ENCODE measurements at places on chromosomes 7 and 10.

DNA sequence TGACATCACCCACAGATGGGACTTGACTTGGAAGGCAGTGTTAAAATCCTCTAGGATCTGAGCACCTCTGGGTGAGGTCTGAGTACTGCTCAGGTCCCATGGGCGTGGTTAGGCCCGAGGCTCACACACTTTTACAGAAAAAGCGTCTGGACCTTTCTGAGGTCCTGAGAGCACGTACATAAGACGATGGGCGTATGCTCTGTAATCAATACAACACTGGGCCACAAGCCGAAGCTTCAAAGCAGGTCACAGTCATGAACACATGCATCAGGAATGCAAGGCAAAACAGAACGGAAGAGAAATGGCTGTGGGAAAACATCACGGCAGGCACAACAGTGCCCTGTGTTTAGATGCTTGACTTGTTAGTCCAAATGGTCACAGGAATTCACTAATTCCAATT is 112.2 kb downstream of the LARP4B start:
- no peak for DNase-seq

DNA sequence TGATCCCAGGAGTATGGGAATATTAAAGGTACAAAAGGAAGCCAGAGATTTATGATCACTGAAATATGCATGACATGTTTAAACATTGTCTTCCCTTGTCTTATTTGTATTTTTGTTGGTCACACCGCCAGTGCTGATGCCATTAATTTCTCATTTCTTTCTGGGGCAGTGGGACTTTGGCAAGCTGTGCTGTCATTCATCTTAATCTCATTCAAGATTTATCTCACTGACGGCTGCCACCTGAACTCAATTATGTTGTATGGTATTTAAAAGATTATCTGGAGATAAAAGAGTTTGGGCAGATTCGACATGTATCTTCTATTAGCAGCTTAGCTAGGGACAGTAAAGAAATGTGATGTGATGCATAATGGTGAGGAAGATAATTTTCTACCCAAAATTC is 284.9 kb upstream of the PLXDC2 start:
- DNase-seq, result no peak

GRCh38 chr7:139857791-139858190 is 28.7 kb downstream of the TBXAS1 start:
- no peak for DNase-seq

DNA sequence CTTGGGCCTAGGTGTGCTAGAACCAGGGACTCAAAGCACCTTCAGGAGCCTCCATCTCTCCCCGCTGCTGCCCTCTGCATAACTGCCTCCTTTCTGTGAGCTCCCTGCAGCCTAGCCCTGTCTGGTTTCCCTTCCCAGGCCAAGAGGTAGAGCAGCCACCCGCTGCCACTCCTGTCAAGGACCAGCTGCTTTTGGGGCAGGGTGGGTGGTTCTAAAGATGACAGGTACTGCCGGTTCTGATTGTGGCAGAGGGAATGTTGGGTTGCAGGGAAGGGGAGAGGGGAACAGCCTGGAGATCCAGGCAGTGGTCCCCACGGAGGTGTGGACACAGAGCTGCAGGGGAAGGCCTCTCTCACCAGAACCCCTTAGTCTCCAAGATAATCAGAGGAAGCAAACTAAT is 3.7 kb upstream of the FLNC start:
- no peak for DNase-seq

- no peak for DNase-seq
Observed at GRCh38 chr7:20235288-20235687, 18.1 kb upstream of the MACC1 start.

- no peak for DNase-seq
Observed at GRCh38 chr7:95045236-95045923, 138.0 kb downstream of the PPP1R9A start.

DNA sequence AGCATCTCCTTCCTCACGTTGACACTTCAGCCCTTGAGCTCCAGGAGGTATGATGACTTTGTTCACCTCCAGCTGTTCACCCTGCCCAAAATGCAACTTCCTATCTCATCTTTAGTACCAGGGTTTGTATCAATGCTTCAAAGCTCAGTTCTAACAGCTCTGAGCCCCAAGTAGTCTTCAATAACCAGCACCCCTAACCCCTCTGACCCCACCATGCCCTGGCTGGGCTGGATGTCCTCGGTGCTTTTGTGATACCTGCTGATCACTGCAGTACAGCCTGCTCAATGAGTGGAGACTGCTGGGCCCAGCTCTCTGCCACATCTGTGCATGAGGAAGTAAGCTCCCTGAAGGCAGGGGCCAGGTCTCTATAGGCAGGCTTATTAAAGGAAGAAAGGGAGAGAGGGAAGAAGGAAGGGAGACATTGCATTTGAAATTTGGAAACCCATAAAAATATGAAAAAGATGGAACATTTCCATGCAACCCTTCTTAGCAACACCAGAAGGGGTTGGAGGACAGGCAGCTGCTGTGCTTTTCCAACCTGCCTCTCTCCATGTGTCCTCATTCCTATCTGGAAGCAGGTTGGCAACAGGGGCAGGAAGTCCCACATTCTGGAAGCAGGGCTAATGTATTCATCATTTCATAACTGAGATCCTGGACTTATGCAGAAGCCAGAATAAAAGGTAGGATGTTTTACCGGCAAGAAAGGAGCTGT is 756.1 kb downstream of the GRID1 start:
- DNase-seq, result no peak

DNA sequence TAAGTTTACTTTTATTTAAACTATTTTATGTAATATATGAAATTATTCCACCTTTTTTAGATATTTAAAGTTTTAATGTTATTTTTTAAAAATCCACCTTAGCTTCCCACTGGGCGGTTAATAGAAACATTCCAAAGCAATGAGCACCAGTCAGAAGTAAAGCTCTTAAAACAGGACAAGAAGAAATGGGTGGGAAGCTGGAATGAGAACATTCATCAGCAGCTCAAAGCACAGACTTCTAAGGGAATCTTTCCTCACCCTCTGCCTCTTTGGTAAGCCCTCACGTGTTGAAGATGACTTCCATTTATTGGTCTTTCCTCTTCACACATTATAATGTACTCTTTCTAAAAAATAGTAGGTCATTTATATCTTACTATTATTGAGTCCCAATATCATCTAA is 3.1 kb downstream of the AGMO start:
- no peak for DNase-seq

DNA sequence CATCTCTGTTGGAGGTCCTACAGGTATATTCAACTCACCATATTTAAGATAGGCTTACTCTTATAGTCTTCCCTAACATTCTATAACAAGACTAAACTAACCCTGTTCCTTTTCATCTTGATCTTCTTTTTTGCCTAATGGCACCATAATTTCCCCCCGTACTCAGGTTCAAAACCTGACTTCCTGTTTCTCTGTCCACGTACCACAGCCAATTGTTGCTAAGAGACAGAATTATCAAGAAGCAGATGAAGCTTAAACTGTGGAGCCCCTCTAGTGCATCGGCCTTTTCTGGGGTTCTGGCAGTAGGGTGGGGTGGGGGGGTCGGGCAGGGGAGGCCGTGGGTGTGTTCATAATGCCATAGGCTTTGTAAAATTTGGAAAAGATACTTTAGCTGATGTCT is 109.2 kb downstream of the EVX1 start:
- no peak for DNase-seq

- DNase-seq, result no peak
Observed at GRCh38 chr7:21828841-21829240, 116.9 kb downstream of the CDCA7L start.

- no peak for DNase-seq
Observed at GRCh38 chr7:5443678-5444077, 20.0 kb upstream of the TNRC18 start.

- no peak for DNase-seq
Observed at GRCh38 chr7:94697035-94697974, 41.4 kb upstream of the SGCE start.

- no peak for DNase-seq
Observed at GRCh38 chr7:158356454-158356853, 231.2 kb downstream of the PTPRN2 start.

GRCh38 chr7:22183522-22184280 is 173.3 kb downstream of the RAPGEF5 start:
- DNase-seq, result no peak

GRCh38 chr10:74083304-74083703 is 67.3 kb downstream of the AP3M1 start:
- no peak for DNase-seq

GRCh38 chr7:20226860-20227259 is 9.7 kb upstream of the MACC1 start:
- DNase-seq, result no peak

- no peak for DNase-seq
Observed at GRCh38 chr7:56570968-56571367, 454.8 kb upstream of the NUPR2 start.

- DNase-seq, result no peak
Observed at GRCh38 chr7:114923403-114923713, 1.5 kb downstream of the MDFIC start.

DNA sequence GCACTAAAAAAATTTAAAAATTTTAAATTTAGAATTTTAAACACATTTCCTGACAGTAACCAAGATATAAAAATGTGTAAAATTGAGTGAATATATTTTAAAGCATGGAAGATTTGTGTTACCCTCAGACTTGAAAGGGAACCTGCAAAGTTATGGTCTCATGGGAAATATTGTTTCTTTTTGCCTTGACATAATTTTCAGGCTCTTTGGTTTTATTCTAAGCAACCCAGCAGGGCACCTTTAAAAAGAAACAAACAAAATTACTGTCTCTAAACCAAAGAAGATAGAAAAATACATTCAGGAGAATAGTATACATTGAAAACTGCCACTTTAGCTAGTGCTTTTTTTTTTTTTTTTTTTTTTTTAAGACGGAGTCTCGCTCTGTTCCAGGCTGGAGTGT is 87.5 kb downstream of the ADK start:
- no peak for DNase-seq

DNA sequence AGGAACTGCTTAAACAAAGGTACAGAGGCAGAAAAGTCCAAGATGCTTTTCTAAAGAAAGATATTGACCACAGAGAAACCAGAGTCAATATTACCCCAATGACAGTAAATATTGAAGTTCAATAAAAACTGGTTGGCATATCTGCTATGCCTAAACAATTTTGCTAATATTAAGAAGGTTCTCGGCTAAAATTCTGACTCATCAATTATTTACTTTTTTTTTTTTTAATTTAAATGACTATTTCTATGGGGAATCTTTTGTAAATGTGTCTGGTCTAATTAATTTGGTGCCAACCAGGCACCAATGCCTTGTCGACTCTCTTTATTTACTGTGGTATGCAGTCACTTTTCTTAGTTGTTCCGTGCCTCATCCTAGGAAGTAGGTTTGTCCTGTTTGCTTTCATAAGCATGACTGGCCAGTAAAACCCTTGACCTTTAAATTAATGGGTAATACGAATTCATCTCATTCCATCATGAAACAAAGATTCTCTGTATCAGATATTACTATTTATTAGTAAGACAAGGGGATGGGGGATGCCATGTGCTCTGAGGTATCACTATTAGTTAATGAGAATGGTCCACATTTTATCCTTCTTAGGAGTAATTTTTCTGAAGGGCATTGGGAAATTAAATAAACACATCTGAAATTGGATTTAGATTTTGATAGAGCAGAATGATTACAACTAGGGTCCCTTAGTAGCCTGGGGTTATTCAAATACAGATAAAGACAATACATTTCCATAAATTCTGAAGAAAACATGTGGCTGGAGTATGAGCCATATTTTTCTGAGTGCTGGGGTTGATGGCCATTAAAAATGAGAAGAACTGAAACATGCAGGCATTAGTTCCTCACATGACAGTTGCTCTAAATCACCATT is 154.4 kb downstream of the VTI1A start:
- no peak for DNase-seq

GRCh38 chr7:48931481-48931880 is 7.1 kb downstream of the CDC14C start:
- DNase-seq, result no peak

DNA sequence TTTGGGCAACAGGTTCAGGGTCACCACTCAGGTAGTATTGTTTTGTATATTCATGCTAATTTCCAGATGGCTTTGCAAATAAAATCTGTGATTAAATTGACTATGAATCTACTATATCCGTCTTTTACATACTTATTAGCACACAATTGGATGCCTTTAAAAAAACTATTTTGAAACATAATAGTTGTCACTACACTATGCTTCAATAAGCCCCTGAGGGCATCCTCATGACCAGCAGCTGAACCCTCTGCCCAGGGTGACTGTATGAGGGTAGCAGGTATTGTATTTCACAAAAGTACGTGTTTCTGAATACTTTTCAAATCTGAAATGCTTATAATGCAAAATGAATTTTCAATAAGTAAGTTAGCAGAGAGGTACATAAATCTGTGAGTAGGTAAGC is 97.3 kb downstream of the DNAH11 start:
- no peak for DNase-seq

GRCh38 chr10:5547681-5547930 is 22.8 kb downstream of the CALML3 start:
- DNase-seq, result no peak

DNA sequence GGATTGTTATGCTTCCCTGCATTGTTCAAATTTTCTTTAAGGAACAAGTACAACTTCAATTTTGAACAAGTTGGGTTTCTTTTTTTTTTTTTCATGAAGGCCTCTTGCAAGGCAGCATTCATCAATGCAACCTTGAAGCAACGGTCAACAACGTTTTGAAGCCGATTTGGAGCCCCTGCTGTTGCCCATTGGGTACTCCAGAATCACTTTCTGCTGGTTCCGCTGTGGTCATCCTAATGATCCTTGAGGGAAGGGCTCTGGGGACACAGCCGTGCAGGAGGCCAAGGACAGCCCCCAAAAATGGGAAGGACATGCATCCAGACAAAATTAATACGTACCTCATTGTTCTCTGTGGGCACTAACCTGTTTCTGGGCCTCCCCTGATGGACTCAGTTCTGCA is 84.6 kb upstream of the MGMT start:
- no peak for DNase-seq

DNA sequence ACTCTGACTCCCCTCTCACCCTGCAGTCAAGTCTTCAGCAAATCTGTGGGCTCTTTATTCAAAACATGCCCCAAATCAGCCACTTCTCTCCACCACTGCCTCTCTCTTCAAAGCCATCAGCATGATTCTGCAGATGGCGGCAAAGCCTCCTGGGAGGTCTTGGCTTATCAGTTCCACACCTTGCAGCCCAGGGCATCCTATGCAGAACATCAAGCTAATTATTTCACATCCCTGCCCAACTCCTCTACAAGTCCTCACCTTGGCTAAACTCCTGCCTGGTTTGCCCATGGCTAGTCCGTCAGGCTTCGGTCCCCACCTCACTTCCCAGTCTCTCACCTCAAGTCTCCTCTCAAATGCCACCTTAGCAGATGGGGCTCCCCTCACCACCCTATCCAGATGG is 70.2 kb downstream of the PIP4K2A start:
- no peak for DNase-seq

DNA sequence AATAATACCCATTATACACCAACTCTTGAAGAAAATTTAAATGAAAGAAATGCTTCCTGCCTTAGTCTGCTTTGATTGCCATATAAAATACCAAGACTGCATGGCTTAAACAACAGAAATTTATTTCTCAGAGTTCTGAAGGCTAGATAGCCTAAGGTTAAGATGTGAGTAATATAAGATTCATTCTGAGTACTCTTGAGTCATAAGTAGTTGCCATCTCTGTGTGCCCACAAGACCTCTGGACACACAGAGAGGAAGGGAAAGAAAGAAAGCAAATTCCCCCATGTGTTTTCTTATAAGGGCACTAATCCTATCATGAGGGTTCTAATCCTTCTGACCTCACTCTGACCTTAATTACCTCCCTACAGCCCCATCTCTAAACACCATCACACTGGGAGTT is 201.2 kb downstream of the PTN start:
- DNase-seq, result no peak

- DNase-seq, result no peak
Observed at GRCh38 chr7:2979201-2979631, 64.5 kb downstream of the CARD11 start.

GRCh38 chr10:84801916-84802315 is 473.5 kb downstream of the CCSER2 start:
- DNase-seq, result no peak
